ENCODE measurements at places on chromosomes 6 and 20.

DNA sequence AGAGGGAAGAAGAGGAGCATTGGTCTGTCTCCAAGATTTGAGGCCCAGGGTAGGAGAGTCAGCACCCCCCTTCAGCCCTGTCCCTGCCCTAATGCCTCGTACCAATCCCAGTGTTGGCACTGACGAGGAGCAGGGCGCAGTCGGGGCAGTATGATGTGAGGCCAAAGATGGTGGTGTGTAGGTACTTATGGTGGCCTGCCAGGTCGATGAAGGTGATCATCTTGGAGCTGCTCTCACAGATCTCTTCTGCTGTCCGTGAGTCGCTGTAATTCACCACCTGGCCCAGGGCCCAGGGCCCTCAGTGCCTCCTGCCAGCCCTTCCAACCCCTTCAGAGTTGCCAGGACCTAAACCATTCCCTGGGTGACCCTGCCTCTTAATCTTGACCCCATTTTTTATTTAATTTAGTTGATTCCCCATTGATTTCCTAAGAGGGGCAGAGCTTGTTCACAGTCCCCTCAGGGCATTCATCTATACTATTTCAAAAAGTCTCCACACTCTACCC is 4.2 kb downstream of the GTPBP2 start:
- no peak for DNase-seq

DNA sequence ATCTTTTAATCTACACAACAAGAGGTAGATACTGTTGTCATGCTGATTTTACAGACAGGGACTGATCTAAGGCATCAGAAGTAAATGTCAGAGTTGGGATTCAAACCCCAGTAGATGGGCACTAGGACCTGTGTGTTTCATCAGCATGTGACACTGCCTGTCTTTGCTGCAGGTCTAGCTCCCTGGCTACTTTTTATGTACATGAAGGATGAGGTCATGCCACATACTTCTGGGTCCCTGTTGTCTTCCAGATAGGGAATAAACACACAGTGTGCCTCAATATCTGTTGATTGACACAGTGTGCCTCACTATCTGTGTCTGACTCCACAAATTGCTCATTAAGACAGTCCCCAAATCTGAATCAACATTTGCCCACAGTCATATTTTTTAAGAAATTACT is 106.9 kb downstream of the TFAP2B start:
- no peak for DNase-seq

DNA sequence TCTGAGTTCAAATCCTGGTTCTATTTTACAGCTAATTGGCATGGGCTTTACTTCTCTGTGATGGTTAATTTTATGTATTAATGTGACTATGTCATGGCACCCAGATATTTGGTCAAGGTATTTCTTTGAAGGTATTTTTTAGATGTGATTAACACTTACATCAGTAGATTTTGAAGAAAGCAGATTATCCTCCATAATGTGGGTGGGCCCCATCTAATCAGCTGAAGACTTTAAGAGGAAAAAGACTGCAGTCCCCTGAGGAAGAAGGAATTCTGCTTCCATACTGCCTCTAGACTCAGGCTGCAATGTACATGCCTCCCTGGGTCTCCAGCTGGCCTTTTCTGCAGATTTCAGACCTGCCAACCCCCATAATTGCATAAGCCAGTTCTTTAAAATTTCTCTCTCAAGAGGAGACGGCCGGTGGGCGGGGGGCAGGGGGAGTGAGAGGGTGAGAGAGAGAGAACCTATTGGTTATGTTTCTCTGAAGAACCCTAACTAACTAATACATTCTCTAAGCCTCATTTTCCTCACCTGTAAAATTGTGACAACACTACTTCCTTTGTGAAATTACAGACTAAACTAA is 338.2 kb upstream of the PRDM1 start:
- DNase-seq: no peak

GRCh38 chr20:47956268-47956995 is 171.2 kb upstream of the SULF2 start:
- no peak for DNase-seq

GRCh38 chr20:62840244-62841197 is 21.1 kb downstream of the TCFL5 start:
- no peak for DNase-seq

GRCh38 chr20:1855109-1855508 is 40.1 kb upstream of the SIRPA start:
- DNase-seq: no peak

GRCh38 chr20:45355209-45356084 is 7.2 kb upstream of the SDC4 start:
- DNase-seq: no peak

Data from A673 (cell line).